Prostate gland (tissue), 2 donors: ENCODE measurements at places on chromosomes 1 and 21. TPM values are rescaled to one million over a fixed set of nuclear protein-coding genes. Genes with fewer than 3 reads are reported as not detected.

KCNC4 gene
- total RNA-seq = 23.9 TPM

LCE1B gene
- 0.51 TPM for total RNA-seq

LRRC40 gene
- total RNA-seq = 10.7 TPM

SPRR4 gene
- total RNA-seq = not detected

MMEL1 gene
- 4.6 TPM for total RNA-seq

SPRR3 gene
- not detected for total RNA-seq

PATJ gene
- 42.7 TPM for total RNA-seq

PROK1 gene
- total RNA-seq = 75.3 TPM

FMO2 gene
- 6.5 TPM for total RNA-seq

DNA sequence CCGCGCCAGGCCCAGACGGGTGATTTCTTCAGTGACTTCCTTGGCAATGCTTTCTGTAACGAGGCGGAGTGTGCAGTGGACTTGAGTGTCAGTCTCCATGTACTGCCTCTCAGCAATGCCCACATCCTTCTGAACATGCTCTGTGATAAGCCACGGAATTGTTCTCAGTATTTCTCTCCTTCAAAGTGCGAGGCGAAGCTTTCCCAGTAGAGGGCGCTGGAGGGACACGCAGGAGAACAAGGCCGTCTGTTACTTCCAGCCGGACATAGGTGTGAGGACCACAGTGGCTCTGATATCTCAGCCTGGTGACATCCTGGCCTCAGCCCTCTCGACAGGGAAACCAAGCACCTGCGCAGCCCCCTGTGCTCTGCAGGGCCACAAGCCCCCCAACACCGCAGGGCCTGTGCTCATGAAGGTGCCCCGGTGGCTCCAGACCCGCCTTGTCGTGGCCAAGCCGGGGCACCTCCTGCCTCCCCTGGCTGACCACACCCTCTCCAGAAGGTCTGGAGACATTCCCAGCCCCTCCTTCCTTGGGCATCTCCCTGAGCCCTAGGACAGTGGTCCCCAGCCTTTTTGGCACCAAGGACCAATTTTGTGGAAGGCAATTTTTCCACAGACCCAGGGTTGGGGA lies 46.1 kb upstream of the BACE2 start:
- DNase-seq = peak; percentile 90

DNA sequence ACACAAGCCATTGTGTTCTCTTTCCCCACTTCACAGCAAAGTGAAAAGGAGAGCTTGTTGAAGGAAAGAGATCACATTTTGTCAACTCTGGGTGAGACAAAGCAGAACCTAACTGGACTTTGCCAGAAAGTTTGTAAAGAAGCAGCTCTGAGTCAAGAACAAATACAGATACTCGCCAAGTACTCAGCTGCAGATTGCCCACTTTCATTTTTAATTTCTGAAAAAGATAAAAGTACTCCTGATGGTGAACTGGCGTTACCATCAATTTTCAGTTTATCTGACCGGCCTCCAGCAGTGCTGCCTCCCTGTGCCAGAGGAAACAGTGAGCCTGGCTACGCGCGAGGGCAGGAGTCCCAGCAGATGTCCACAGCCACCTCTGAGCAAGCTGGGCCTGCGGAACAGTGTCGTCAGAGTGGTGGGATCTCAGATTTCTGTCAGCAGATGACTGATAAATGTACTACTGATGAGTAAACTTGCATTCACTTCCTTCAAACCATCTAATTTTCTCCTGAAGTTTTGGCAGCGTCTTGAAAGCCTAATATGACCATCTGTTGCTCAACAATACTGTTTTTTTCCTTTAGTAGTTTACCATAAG lies 43.7 kb downstream of the BACH1 start:
- DNase-seq = no peak

DNA sequence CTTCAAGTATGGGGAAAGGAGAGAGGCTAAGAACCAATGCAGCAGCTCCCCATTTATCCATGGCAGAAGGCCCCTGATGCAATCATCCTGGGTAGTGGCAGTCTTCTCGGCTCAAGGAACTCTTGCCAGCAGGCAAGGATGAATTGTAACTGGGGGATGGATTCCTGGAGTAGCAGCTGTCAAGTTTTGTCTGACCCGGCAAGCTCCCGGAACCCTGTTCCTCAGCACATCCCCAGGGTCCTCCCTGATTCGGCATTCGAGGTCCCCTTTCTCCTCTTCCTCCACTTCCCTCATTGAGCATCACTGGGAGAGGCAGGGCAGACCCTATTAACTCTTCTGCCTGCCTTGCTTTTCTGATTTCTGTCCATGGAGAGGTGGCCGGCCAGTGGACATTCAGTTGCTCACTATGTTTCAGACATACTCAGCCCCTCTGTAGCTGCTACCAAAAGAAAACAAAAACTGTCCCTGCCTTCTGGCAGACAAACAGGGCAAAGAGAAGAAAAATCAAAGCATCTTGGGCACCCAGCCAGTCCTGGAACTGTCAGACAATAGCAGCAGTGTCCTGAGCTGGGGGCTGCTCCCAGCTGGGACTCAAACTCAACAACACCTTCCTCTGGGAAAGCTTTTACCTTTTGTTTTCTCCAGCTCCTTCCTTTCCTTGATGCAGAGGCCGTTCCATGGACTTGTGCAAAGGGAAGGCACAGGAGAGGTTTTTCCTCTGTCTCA lies 5.6 kb upstream of the PTCH2 start:
- no peak for DNase-seq

DNA sequence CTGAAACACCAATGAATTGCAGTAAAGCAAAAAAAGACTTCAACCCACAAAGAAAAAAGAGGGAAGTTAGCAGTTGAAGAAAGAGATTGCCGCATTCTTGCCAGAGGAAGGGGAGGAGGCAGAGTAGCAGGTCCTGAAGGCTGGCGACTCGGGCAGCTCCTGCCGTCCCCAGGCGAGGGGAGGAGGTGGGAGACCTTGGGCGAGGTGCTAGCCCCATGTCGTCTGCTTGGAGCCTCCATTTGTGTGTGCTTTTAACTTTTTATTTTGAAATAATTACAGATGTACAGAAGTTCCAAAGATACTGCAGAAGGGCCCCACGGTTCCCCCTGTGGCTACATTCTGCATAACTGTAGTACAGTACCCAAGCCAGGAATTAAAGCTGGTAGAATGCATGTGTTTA lies 6.7 kb downstream of the TRPM2 start:
- no peak for DNase-seq

GRCh38 chr1:27318136-27318535 lies 3.8 kb upstream of the TMEM222 start:
- DNase-seq = no peak

GRCh38 chr1:9724706-9725476 lies 73.4 kb downstream of the PIK3CD start:
- DNase-seq = no peak

- DNase-seq = no peak
Measured at GRCh38 chr1:113835686-113836290, 23.5 kb upstream of the RSBN1 start.

DNA sequence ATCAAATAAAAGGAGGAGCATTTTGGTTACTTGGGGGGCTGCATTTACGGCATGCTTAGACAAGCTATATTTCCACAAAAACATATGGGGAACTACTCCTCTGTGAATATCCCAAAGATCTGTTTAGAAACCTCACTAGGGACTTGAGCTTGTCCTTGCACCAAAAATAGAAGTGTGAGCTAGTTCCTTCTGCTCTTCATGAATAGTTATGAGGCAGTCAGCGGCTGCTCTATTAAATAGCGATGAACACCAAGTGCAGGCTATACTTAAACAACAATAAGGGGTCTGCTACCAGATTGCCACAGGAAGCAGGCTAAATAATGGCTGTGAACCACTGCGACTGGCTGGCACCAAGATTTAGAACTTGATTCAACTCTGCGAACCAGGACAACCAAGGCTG lies 190.1 kb downstream of the PCP4 start:
- no peak for DNase-seq

- DNase-seq = no peak
Measured at GRCh38 chr1:53598966-53599365, 139.8 kb downstream of the DMRTB1 start.

DNA sequence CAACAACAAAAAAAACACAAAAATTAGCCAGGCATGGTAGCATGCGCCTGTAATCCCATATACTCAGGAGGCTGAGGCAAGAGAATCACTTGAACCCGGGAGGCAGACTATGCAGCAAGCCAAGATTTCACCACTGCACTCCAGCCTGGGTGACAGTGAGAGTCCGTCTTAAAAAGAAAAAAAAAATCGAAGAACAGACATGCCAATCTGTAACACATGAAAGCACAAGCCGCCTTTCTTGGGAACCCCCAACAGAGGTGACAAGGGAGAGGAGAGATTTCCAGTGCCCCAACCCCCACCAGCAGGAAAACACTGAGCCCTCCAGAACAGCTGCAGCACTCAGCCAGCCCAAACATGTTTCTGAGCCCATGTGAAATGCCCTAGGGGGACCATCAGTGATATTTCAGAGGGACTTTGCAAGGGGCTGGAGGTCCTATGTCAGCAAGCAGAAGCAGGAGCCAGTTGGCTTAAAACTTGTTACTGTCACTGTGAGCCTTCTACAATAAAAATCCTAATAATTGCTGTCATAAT lies 14.2 kb upstream of the EFNA1 start:
- no peak for DNase-seq

DNA sequence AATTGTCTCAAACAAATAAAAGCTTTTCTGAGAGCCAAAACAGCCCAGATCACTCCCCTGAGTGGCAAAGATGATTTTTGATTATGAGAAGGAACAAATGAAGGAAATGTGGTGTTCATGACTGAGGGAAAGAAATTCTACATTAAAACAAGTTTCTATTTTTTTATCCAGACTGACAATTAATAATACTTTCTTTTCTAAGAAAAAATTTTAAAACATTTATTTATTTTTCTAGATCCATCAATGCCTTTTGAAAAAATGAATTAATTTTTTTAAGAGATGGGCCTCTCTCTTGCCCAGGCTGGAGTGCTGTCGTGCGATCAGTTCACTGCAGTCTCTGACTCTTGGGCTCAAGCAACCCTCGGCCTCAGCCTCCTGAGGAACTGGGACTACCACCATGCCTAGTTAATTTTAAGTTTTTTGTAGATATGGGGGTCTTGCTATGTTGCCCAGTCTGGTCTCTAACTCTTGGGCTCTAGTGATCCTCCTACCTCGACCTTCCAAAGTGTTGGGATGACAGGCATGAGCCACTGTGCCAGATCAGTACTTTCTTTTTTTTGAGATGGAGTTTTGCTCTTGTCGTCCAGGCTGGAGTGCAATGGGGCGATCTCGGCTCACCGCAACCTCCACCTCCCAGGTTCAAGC lies 11.2 kb upstream of the TXNIP start:
- no peak for DNase-seq

DNA sequence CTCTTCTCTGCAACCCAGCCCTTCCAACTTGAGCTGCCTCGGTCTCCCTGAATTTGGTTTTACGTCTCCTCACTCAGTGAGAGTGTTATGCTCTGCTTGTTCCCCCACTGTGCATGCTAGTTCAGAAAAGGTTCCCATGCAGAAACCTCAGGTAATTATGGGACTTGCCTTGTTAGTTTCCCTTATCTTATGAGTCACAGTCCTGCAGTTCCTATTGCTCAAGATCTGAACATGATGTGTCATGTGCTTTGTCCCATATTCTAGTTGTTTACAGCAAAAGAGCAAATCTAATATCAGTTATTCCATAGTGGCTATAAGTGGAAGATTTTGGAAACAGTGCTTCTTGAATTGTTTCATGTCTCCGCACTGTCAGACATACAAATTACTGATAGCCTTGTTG lies 74.4 kb downstream of the DUSP10 start:
- DNase-seq = no peak

DNA sequence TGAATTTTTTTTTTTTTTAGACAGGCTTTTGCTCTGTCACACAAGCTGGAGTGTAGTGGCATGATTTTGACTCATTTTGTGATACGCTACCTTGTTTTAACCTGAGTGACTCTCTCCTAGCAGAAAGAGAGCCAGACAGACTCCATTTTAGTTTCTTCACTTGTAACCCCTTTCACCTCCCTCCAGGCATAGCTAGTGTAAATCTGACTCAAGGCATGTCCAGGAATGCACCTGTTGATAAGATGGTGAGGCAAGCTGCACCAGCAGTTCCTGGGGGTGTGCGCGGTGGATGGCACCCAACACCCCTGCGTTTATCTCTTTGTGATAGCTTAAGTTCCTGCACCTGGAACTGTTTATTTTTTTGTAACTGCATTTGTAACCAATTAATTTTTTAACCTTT lies 4.7 kb upstream of the PHACTR4 start:
- DNase-seq = no peak

DNA sequence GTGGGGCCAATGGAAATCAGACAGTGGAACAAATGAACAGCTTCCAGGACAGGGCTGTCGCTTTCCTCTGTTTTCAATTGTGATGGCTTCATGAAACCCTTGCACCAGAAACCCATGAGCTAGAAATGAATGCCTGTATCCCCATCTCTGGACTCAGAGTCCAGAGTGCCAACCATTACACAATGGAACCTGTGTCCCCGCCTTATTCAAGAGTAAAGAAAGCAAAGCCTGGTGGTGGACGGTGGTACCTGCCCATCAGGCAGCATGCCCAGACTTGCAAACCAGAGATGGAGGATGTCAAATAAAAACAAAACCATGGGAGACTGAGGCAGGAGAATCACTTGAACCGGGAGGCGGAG lies 4.4 kb upstream of the CAPN2 start:
- no peak for DNase-seq

- DNase-seq = no peak
Measured at GRCh38 chr1:35499652-35500176, 57.5 kb downstream of the KIAA0319L start.

DNA sequence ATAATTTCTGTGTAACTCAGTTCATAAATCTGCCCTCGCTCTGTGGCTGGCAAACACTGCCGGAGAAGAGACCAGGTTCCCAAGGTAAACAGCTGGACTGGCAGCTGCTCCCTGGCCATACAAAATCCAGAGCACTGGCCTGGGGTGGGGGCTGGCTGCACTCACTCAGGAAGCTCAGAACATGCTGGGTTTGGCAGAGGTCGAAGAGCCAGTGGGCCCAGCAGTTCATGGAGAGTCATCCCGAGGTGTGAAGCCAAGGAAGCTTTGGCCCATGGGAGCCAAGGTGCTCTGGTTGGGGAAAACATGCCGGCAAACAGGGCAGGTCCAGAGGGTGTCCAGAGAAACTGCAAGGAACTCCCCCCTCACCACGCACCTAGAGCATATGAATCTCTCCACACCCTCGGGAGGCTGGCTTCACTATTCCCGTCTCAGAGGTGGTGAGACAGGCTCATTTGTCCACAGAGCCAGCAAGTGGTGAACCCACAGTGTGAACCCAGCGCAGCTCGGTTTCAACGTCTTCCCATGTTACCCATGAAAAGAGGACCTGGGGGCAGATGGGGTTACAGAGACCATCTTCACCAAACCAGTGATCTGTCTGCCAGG lies 102.4 kb downstream of the DMRTB1 start:
- DNase-seq = no peak
